Activated naive CD4-positive, alpha-beta T cell (primary cell): ENCODE measurements at places on chromosomes 1 and 21.

DNA sequence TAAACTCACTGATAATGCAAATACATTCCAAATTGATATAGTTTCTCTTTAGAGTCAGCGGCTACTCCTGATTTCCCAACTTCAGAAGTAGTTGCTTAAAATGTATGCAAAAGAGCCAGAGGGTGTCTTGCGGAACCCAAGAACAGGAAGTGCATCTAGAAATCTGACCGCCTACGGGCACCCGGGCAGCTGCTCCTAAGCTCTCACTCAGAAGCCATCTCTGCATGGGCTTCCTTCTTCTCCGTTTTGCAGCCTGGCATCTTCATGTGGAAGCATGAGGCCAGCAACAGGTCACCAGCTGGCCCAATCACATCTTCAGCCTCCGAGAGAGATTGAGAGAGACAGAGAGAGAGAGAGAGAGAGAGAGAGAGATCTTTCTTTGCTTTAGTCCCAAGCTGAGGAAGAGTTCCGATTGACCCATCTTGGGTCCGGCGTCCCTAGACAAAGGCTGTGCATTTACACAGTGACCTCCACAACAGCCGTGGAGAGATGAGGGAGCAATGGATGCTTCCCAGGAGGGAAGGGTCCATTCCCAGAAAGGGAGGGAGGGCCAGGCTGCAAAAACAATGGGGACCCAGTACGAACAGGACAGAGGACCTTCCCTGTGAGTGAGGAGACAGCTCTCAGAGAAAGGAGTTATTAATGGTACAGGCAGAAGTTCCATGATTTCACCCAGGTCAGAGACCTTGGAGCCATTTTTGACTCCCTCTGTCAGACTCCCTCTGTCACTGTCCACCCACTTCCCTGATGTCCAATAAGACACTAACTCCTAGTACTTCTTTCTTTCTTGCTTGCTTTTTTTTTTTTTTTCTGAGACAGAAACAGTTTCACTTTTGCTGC is 28.2 kb upstream of the SLC30A1 start:
- no peak for DNase-seq

- no peak for DNase-seq
Observed at GRCh38 chr1:35120458-35121133, 41.4 kb downstream of the ZMYM1 start.

GRCh38 chr1:199854686-199855321 is 172.7 kb upstream of the NR5A2 start:
- no peak for DNase-seq

- no peak for DNase-seq
Observed at GRCh38 chr1:228891272-228892034, 156.2 kb downstream of the RHOU start.

GRCh38 chr1:65266476-65266875 is 42.9 kb upstream of the DNAJC6 start:
- DNase-seq, result no peak

DNA sequence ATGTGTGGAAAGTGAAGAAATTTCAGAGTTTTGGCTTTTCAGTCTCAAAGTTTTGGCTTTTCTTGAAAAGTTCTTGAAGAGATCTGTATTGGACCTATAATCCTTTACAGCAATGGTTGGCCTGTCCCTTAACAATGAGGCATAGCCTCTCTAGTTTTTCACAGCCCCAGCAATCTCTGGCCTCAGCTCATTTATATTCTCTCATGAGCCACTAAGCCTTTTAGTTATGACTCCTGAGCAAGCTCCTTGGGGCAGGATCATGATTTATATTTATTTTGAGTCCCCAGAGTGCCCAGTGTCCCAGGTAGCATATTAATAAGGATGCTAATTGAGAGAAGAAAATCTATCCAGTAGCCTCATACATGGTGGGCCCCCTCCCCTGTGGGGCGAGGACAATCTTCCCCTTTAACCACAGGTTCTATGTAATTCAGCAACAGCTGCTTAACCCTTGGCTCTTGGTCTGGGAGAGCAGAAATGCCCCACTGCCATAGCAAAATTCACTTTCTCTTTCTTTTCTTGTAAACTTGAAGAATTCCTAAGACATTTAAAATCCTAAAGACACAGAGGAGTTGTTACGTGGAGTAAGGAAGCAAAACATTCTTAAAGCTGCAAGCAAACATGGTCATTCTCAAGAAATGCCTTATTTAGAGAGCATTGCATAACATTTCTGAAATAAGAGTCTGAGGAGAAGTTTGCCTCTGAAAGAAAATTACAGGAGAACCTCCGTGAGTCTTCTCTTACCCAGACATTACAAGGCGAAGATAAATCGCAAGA is 6.3 kb downstream of the NGF start:
- DNase-seq, result no peak

- DNase-seq, result no peak
Observed at GRCh38 chr1:64480999-64481772, 11.3 kb downstream of the CACHD1 start.

DNA sequence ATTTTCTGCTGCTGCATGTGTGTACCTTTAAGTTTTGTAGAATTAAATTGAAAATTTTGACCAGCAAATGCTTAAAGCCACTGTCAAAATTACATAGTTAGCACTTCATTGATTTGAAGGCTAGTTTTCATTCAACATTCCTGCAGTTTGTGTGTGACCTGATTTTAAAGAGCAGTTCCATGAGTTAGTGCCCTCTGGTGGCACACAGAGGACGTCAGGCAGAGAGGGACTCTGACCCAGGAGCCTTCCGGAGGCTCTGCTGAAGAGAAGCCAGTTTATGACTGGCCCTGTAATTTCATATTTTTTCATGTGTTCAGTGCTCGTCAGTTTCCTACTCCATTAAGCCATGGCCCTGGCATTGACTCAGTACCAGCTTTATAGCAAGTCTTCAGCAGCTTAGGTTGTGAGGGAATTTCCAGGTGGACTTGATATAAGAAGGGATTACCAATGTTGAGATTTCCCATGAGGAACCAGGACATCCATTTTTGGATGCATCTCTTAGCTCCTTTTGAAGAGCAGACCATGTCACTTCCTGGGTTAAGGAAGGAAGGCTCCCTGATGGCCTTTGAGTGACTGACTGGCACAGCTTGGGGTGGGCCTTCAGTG is 104.7 kb downstream of the CAMTA1 start:
- no peak for DNase-seq

DNA sequence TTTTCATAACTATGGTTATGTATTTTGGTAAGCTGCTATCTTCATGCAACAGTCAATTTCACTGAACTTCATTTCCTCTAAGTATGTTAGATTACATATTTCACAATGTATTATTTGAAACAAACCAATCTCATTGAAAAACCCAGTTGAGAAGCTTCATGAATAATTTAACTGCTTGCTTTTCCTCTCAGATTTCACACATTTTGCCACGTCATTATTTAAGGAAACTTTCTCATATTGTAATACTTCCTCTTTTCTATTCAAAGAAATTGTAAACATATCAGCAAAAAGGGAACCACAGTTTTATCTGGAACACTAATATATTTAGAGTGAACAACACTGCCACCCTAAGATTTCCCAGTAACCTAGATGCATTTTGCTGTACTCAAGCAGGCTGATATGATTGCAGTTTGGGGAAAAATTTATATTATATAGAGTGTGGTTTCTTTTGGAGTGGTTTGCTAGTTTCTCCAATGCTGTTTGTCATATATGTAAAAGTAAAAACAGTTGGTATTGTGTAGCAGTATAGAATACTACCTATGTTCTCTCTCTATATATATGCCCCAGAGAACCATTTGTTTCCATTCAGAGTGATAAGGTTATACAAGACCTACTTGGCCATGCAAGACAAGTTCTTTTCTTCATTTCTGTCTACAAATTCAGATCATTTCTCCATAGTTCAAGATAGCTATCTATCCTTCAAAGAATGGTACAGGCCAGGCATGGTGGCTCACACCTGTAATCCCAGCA is 28.4 kb upstream of the AHCTF1 start:
- DNase-seq, result no peak

GRCh38 chr1:211474451-211474850 is 17.5 kb downstream of the RD3 start:
- no peak for DNase-seq

DNA sequence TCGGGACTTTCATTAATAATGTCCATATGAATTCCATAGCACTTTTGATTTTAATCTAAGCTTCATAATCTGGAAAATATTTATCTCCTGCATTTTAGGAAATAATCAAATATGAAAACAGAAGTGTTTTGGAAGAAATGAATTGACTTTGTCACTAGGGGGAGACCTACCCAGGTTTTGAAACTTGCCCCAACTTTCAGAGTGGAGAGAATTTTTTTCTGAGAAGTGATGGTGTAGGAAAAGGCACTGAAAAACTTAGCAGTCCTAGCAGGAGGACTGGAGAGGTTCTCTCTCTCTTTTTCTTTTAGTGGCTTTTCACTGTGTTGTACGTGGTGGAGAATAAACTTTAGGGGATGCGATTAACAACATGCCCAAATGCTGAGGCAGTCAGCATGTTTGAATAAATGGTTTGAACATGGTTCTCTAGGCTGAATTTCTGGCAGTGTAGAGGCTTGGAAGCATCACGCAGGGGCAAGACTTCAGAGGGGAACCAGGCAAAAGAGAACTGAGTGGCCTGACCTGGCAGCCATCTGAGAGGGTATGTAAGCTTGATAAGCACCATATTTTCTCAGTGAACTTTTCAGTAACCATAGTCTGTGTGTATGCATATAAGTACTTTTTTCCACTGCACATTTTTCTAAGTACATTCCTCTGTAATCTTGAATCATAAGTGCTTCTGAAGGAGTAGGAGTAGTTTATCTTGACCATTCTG is 68.3 kb upstream of the NEK7 start:
- DNase-seq, result no peak
